Endodermal cell (in vitro differentiated cells): ENCODE measurements at places on chromosomes 13 and 19. TPM values are rescaled to one million over a fixed set of nuclear protein-coding genes. Genes with fewer than 3 reads are reported as not detected.
A peak's percentile ranks its signal among the peaks of the same experiment; 100 is the strongest.

The MIA gene
- total RNA-seq = not detected in 3 replicates

The DHDH gene
- total RNA-seq = 0.44 and 1.4 TPM in 2 replicates

The KLC3 gene
- total RNA-seq = 4.5 and 4.8 TPM in 2 replicates

The ZNF724 gene
- 50.0 to 62.1 TPM (median 61.3 TPM) in 3 replicates for total RNA-seq

The PEX11G gene
- total RNA-seq = 3.0 and 3.3 TPM in 2 replicates

The CEACAM20 gene
- total RNA-seq = not detected in 3 replicates

The NCAN gene
- 0.77 to 1.2 TPM (median 0.84 TPM) in 3 replicates for total RNA-seq

The CCNA1 gene
- total RNA-seq = 0.31 and 0.50 TPM in 2 replicates

The DACH1 gene
- 0.81 and 1.1 TPM in 2 replicates for total RNA-seq

- no peak for DNase-seq
Measured at GRCh38 chr19:47610902-47611301, 2.0 kb downstream of the BICRA start.

DNA sequence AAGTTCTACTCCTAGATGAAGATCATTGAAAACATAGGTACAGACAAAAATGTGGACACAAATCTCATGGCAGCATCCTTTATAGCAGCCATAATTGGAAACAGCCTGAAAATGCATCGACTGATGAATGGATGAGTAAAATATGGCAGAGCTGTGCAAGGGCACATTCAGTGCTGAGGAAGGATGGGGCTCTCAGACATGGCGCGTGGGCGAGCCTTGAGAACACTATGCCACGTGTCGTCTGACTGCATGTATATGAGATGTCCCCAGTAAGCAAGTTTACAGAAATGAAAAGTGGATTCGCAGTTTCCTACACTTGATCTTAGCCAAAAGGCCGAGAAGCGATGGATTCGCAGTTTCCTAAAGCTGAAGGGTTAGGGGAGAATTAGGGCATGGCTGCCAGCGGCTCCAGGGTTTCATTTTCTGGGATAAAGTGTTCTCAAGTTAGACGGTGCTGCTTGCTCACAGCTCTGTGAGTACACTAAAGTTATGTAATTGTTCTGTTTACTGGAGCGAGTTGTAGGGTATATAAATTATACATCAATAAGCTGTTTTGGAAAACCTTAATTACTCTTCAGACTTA lies 78.0 kb downstream of the RAB20 start:
- DNase-seq = no peak

DNA sequence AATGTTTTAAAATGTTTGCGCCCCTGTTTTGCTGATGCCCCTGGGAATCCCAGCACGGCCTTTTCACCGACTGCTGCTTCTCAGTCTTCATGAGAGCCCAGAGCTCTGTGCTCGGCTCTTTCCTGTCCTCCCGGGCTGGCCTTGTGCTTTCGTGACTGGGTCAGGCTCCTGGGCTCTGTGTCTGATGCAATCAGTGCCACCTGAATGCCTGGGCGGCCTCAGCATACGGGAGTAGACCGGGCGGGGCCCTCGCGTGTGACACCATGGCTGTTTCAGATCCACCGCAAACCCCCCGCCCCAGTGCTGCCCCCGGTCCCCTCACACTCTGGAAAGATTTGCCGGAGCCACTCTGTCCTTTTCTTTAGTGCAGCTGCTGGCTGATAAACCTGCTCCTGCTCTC lies 21.4 kb downstream of the PABPC3 start:
- no peak for DNase-seq

- DNase-seq = peak; percentile 71
Measured at GRCh38 chr19:39126312-39127187, 964 bp downstream of the PAK4 start.

DNA sequence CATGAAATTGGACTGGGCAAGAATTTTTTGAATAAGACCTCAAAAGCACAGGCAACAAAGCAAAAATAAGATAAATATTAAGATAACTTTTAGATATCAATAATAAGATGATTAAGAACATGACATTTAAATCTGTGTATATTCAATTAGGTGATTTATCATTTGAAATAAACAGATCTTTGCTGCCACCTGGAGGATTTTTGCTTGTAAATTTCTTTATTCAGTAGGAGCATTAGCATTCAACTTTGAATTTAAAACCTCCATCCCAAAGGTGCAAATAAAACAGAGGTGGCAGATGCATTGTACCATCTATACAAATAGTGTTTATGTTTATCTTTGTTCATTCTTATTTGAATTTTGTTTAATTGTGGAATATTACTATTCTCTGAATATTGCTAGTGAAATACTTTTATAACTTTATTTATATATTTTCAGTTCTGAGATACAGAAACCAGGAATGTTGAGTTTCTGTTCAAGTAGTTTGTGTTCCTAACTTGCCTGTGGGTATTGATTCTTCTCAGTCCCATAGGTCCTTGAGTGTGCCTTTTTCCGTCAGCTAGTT lies 20.9 kb downstream of the COG6 start:
- DNase-seq = no peak

GRCh38 chr13:28093881-28094280 lies 6.5 kb downstream of the FLT3 start:
- no peak for DNase-seq

GRCh38 chr13:98176777-98177608 lies at the start of gene RNF113B:
Gene RNF113B, minus strand, starts transcription at chr13:98177269. Its CDS starts 33 bp downstream, at chr13:98177236.
- no peak for DNase-seq

DNA sequence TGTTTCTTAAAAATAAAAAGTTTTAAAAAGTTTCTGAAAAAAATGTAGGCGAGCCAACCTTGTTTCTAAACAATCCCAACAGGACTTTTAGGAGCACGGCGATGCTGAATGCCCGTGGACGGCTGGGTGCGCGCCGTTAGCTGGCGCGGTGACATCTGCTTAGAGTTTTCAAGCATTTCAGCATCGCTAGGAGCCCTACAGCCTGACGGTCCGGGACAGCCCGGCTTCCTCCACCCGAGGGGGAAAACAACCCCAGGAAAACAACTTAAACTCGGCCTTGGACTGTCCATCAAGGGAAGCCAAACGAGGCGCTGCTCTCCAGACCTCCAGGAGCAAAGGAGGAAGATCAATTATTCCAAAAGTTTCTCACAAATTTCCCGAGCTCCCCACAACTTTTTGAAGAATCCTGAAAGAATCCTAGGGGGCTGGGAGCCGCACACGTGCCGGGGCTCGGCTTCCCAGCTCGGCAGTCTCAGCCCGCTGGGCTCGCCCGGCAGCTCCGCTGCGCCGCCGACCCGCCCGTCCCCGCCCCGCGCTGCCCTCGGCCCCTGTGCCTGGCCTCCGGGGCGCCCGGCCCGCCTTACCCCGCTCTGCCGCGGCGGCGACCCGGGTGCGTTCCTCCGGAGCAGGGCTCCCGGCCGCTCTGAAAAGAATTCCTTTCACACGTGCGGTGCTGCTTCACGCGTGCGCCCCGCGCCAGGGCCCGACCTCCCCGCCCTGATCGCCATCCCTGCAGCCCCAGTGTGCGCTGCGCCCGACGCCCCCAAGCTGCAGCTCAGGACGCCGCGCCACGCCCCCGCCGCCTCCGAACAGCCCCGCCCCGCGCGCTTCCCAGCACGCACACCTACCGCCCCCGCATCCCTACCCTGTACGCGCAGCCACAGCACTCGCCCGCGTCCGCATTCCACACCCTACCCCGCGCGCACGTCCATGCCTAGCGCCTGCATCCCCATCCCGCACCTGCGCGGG lies at the start of gene GJA3:
TSS of gene GJA3 (minus strand) at position 747 of the 969 bp plus-strand sequence. CDS start 17,764 bp downstream, outside the sequence.
- DNase-seq = peak; percentile 85

DNA sequence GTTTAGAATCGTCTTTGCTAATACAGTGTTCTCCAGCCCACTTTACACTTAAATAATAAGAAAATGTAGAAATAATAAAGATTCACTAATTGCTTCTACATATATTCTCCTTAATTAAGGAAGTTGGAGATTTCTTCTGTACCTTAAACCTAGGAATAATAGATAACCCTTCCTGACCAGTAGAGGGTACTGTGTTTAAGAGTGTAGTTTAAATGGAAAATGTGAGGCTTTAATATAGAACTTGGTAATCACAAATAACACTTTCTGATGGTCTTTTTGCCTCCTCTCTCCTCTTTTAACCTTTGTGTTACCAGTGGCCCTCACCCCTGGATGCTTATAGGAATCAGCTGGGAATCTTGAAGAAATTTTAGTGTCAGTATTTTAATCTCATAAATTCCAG lies 20.7 kb downstream of the POMP start:
- no peak for DNase-seq

DNA sequence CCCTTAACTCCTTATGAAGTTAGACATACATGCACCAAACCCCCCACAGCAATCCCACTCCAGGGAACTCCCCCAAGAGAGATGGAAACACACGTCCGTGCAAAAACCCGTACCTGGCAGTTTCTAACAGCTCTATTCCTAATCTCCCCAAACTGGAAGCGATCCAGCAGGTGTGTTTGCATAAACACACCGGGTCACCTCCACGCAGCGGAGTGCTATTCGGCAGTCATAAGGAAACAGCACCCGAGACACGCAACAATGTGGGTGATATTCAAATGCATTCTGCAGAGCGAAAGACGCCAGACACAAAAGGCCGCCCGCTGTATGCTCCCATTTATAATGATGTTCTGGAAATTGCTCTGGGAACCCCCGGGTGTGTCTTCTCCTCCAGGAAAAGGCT lies 6.8 kb upstream of the ZNRF4 start:
- DNase-seq = no peak

DNA sequence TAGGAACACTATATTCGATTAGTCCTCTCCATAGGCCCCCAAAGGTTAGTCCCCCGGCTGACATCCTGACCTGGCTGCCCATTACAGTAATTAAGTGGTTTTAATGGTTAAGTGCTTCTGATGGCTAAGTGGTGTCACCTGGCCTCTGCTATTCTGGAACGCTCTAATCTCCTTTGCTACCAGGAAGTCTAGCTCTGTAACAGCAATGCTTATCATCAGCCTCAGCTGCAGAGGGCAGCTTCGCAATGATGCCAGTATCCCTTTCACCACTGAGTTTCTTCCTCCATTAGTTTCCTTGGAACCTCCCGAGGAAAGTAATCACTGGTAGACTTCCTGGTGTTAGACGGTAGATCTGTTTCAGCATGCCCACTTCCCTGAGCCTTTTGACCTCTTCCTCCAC lies 8.6 kb upstream of the RNF6 start:
- DNase-seq = no peak

GRCh38 chr19:54191011-54191810 lies at the start of gene TSEN34:
Gene TSEN34, plus strand, starts transcription at chr19:54191308. Its CDS starts 57 bp downstream, at chr19:54191365.
- peak; percentile 94 for DNase-seq

DNA sequence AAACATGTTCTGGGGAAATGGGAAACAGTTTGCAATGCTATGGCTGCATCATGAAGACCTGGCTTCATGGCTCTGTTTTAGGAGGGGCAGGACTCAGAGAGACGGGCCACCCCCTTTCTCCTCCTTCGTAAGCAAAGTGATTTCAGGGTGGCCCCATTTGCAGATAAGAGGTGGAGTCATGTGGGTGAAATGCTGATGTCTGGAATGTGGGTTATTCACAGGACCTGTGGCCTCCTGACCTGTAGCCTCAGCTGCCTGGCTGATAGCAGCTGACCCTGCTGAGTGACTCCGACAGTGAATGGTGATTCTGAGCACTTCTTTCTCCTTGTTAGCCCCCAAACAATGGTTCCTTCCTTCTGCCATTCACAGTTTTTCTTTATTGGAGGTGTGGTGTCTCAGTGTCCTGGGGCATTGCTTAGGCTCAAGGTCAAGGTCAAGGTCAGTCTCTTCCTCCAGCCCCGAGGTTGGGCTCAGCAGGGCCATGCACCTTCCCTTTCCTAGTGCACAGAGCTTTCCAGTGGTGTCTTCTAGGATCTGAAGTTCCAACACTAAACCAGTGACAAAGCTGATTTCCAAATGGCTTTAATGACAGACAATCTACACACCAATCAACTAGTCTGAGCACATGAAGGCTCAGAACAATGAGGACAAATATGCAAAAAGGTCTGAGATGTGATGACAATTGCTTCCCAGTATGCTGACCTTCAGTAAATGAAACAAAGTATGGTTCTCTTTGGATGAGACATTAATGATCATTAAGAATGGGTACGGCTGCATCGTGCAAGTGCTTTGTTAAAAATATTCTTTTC lies 49.6 kb upstream of the ANKRD10 start:
- no peak for DNase-seq

GRCh38 chr13:112910016-112910415 lies 59.0 kb upstream of the MCF2L start:
- no peak for DNase-seq

GRCh38 chr13:80296638-80297037 lies 44.3 kb downstream of the SPRY2 start:
- DNase-seq = peak; percentile 51

DNA sequence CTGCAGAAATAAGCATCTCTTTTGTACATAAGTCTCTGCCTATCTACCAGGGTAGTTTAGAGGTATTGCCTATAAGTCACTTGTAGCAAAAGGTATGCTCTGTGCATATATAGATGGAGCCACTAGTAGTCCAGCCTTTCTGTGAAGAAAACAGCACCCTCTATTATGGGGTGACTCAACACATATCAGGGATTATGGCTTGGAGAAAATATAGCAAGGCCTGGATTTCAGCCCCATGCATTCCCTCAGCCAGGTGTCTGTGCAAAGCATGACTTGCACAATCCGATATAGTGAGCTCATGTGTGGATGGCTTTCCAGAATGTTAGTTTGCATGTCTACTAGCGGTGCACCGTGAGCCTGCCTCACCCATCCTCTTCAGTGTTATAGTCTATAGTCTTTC lies 13.4 kb upstream of the NALCN start:
- DNase-seq = no peak

DNA sequence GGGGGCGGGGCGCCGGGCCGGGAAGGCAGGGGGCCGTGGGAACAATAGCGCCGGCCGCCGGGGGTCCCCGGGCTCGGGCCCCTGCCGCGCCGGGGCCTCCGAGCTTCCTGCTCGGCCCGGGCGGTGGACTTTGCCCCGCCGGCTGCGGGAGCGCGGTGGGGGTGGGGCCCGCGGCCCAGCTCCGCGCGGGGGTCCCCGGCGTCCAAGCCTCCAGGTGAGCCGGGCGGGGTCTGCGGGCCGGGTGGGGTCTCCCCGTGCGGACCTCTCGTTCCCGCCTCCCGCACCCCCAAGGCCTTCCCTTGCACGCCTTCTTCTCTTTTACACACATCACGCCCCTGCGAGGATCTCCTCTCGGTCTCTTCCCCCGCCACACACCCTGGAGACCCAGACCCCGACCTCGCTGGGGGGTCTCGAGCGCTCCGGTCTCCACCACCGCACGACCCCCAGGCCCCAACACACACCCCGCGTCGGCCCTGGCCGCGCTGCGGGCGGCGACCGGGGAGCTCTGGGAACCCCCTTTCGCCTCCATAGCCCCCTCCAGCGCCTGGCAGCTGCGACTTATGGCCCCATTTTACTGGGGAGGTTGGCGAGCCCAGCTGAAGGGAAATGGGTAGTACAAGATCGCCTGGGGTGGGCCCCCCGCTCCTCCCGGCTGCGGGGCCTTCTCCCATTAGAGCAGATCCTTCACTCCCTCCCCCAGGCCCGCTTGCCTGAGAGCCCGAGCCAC lies 711 bp downstream of the CAMSAP3 start:
- no peak for DNase-seq

- no peak for DNase-seq
Measured at GRCh38 chr19:22617614-22618320, 16.4 kb upstream of the ZNF492 start.
